ENCODE measurements at places on chromosomes 12 and 14.

- DNase-seq, result no peak
These were observed 476.9 kb downstream of the LRIG3 start for GRCh38 chr12:58443273-58443980.

- peak; percentile 71 for DNase-seq
These were observed at the start of gene KDM2B for GRCh38 chr12:121580959-121581685. TSS of gene KDM2B (minus strand) at chr12:121581023. CDS start at chr12:121580911, 112 bp downstream.

GRCh38 chr14:78946949-78947348, 776.8 kb downstream of the NRXN3 start:
- no peak for DNase-seq

DNA sequence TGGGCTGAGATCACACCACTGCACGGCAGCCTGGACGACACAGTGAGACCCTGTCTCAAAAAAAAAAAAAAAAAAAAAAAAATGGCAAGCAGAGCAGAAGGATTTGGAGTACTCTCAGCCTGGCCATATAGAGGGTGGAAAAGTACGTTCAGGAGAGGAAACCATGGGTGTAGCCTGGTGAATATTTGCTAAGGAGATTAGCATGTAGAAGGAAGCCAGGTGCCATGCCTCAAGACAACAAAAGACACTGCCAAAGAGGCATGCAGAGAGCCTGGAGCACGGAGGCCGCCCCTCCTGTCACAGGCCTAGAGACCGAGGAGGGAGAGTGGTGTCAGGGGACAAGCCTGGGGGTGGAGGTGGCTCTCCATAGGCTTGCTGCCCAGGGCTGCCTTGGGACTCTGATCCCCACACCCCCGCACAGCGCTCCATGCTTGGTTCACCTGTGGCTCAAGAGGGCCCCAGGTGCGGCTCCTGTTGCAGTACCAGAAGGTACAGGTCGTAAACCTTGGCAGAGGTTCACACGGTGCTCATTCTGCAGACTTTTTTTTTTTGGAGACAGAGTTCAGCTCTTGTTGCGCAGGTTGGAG, 27.9 kb upstream of the DEGS2 start:
- no peak for DNase-seq

GRCh38 chr12:40312982-40313576, 88.3 kb downstream of the LRRK2 start:
- DNase-seq, result no peak

- no peak for DNase-seq
These were observed 31.3 kb downstream of the GABARAPL1 start for GRCh38 chr12:10243818-10244520.

GRCh38 chr14:58430156-58430555, 2.6 kb downstream of the KIAA0586 start:
- DNase-seq, result no peak

DNA sequence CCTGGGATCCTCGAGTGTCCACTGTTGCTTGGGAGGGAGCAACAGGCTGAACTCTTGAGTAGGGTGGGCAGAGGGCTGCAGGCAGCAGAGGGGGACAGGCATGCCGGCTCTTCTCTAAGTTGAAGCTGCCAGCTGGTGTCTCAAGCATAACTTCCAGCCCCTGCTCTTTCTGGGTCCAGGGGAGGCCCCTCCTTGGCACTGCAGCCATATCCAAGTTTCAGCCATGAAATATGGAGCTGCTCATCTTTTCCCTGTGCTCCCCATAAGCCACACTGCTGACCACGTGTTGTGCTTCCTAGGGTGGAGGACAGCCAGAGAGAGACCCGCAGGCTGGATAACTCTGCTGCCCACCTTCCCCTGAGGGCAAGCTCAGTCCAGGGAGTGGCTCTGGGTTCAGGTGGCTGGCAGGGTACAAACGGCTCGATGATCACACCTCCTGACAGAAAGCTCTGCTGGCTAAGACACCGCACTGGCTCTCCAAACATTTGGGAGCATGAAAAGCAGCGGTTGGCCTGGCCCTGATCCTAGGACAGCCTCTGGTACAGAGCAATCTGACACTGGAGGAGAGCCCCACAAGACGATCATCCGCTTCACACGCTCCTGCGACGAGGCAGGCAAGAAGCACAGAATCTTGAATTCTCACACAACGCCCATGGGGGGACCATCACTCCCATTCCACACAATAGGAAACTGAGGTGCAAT, 79.6 kb downstream of the PITPNM2 start:
- DNase-seq, result no peak

DNA sequence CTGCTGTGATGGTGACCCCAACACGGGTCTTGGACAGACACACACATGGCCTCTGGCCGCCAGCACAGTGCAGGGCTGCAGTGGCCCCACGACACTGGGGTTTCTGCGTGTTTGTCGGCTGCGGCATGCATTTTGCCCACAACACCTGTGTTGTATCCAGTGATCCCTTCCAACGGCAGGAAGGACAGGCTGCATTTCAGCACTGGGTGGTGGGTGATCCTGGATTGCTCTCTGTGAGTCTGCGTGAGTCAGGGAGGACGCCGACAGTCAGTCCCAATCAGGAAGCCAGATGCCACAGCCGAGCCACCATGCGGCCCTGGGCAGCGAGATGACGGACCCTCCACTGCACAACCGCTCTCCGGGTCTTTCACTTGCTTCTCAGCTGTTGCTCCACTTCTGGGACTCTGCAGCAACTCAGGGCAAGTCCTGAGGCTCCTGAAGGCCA, 20.6 kb downstream of the LRTM2 start:
- DNase-seq, result no peak

GRCh38 chr12:4273652-4274395, at the start of gene CCND2:
TSS of gene CCND2 (plus strand) at chr12:4273762. CDS start at chr12:4274041, 279 bp downstream.
- peak; percentile 92 for DNase-seq

DNA sequence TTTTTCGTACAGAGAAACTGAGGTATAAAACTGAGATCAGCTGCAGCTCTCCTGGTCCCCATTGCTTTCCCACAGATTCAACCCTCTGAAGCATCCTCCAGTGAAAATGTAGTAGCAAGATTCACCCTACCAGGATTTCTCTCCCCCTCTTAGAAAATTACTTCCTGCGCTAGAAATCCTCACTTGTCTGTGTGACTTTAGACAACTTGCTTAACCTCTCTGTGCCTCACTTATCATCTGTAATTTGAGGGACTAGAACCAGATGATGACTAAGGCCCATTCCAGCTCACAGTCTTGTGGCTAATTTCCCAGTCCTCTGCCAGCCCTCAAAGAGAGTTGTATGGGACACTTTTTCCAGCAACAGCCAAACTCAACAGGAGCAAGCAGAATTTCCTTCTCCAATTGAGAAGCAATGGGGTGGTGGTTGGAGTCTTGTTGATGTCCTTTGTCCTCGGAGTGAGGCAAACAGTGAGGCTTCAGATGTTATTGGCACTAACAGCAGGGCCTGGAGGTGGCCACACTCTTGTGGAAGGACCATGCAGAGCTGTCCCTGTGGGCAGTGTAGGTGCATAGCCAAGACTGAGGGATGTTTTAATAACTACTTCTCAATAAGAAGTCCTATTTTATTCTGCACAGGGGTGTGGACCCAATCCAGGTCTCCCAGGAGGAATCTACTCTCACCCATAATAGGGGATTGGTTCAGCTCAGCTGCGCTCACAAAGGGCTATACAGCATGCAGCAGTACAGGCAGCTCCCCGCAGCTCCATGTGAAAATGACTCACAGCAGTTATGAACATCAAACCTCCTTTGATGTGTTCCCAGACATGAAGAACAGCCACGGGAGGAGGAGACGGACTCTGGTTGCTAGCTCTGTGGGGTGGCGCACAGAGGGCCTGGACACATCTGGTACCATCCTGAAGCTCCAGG, 200.1 kb downstream of the DAD1 start:
- DNase-seq, result no peak

- no peak for DNase-seq
These were observed 90.2 kb upstream of the TMTC2 start for GRCh38 chr12:82596483-82596882.

DNA sequence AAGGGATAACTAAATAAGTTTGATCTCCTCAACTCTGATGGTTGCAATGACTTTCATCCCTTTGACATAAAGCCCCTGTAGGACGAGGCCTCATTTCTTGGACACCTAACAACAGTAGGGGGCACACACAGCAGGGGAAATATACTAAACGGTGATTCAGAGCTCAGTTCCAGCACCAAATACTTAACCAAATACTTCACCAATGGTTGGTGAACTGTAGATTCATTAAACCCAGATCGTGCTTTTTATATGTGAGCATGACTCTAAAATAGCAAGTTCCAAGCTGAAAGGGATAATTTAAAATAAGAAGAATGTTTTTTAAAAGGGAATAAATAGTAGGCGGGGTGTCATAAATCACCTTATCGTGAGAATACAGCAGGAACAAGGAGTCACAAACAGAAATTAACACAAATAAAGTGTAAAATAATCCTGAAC, 53.2 kb downstream of the ATG2B start:
- no peak for DNase-seq

DNA sequence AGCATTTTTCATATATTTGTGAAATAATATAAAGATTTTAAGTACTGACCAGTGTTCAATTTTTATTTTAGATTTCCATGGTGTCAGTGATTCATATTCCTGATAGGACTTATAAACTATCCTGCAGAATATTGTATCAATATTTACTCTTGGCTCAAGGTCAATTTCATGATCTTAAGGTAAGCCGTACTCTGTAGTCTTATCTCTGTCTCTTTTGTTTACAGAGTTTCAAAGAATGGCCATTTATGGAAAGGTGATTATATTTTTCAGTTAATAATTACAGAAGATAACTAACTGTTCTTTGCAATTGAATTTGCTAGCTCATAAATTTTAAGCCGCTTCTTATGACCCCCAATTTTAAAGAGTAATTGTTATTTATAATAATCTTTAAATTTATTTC, 27.9 kb downstream of the CGRRF1 start:
- no peak for DNase-seq

- DNase-seq, result no peak
These were observed 21.7 kb downstream of the ELK3 start for GRCh38 chr12:96215919-96216273.

DNA sequence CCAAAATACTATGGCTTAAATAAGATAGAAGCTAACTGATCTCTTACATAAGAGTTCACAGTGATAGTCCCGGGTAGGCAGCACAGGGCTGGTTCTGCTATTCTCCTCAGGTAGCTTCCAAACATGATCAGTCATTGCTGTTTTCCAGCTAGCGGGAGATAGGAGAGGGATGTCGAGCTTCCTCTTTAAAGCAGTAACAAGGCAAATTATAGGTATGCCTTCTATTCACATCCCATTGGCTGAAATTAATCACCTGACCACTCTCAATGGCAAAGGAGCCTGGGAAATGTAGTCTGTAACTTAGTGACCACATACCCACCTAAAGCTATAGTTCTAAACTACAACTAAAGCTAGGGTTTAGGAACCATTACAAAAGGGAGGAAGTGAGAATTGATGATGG, 34.5 kb upstream of the VRK1 start:
- no peak for DNase-seq

DNA sequence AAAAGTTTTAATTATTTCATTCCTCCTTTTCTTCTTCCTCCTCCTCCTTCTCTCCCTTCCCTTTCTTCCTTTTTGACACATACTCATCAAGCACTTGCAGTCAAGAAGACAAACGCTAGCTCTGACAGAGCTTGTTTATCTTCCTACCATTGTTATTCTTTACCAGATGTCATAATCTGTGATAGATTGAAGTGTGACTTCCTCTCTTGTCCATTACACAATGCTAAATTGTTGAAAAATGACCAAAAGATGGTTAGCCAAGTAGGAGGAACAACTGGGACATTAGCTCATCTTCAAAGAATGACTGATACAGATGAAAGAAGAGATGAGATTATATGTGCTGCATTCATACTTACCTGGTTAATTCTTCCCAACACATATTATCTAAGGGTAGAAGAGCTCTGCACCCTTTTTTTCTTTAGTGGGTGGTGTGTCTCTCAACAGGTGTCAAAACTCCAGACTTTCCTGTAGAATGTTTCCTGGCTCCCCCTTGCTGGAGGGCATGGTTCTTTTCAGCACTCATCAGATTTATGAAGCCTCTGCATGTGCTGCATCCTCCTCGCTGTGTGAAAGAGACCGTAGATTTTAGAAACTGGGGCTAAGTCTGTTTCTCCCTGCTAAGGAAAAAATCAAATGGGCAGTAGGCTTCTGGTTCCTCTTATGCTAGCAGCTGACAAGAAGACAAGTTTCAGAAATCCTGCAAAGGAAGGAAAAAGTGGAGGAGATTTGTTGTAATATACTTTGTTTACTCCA, 147.1 kb downstream of the TMX1 start:
- no peak for DNase-seq

GRCh38 chr12:70032076-70032475, 207.0 kb downstream of the MYRFL start:
- DNase-seq, result no peak

DNA sequence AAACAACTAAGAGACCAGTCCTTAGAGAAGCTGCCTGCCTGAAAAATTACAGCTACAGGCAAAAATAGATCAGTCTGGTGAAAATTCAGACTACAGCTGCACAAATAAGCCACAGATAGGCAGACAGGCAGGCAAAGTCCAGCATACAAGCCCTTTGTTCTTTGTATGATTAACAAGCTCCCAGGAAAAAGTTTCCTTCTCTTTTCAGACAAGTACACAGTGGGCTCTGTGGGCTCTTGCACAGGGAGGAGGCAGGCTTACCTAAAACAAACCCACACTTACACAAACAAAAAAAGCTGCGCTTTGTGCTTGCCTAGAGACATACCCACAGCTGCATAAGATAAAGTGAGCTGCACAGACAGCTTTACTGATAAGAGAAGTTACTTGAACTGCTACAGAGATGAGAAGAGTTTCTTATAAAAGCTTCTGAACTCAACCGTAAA, 7.7 kb downstream of the OR6C68 start:
- DNase-seq, result no peak

DNA sequence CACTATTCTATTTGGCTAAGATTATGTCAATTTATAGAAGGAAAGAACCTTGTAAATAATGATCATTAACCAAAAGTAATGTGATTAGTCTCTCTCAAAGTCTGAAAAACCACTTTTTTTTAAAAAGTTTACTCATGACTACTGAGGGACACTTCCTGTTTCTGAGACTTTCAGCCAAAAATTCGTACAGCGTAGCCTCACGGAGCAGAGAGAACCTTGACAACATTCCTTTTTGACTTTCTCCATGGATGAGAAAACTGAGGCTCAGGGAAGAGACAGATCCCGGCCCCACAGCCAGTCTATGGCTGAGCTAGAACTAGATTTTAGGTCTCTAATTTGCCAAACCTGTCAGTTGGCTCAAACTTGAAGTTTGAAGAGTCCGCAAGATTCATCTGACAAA, 68.2 kb downstream of the DAD1 start:
- DNase-seq, result no peak

DNA sequence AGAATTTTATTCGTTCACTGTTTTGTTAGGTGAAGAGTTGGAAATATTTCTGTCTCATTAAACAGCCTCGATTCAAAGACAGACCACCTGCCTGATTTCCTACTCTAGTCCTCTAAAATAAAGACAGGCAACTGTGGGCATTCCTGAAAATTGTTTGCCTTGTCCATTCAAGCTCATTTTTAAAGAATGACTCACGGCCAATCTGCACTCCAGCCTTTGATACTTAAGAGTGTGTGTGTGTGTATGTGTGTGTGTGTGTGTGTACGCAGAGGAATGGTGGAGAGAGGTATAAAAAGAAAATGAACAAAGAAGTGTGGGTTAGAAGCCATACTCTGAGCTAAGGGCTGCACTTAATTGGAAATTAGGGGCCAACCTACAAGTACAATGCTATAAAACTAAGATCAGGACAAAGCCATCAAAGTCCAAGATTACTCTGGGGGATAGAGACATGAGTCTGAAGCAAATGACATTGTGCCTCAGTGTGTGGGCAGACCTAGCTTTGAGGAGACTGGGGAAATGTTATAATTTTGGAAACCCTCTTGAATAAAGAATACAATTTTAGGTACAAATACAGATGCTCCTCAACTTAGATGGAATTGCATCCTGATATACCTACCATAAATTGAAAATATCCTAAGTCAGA, 45.6 kb upstream of the SOCS2 start:
- no peak for DNase-seq

Data from ecto neural progenitor cell (in vitro differentiated cells).